ENCODE measurements at places on chromosomes 3 and 15.
A peak's percentile ranks its signal among the peaks of the same experiment; 100 is the strongest.

GRCh38 chr15:32706704-32707103 lies 11.1 kb upstream of the GREM1 start:
- DNase-seq, result no peak

DNA sequence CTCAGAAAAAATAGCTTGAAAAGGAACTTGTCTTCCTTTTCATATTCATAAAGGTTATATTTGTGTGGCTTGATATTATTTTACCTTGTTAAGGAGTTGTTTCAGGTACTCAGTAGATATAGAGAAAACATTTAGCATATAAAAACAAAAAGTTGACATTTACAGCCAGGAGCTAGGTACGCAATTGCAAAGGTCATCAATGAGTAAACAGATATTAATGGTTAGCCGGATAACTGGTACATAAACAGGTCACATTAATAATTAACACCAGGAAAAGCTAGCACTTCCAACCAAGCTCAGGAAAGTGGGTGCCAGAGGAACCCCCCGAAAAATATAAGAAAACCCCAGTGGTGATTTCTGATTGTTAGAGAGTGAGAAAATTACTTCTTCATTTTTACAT lies 146.6 kb upstream of the NR2F2 start:
- no peak for DNase-seq

- no peak for DNase-seq
Observed at GRCh38 chr3:40973141-40973540, 226.2 kb upstream of the CTNNB1 start.

- DNase-seq, result no peak
Observed at GRCh38 chr3:4820296-4821121, 158.7 kb upstream of the BHLHE40 start.

GRCh38 chr3:137525471-137525870 lies 238.6 kb upstream of the SOX14 start:
- DNase-seq, result no peak

GRCh38 chr15:89333959-89334509 lies 590 bp downstream of the POLG start:
- no peak for DNase-seq

DNA sequence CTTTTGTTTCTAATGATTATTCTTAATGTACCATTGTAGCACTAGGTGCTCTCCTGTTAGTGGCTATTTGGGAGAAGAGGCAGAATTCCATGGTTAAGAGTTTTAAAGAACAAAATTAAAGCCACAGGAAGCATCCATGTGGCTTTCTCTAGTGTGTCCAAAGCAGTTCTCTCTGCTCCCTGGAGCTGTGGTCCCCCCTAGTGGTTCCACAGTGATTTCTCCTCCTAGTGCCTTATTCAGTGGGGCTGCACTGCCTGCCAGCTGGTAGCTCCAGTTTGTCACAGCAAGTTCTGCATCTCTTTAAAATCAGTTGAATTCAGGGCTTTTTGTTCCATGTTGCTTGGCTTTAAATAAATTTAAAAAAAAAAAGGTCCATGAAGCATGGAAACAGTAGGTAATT lies 39.6 kb upstream of the FAM98B start:
- no peak for DNase-seq

DNA sequence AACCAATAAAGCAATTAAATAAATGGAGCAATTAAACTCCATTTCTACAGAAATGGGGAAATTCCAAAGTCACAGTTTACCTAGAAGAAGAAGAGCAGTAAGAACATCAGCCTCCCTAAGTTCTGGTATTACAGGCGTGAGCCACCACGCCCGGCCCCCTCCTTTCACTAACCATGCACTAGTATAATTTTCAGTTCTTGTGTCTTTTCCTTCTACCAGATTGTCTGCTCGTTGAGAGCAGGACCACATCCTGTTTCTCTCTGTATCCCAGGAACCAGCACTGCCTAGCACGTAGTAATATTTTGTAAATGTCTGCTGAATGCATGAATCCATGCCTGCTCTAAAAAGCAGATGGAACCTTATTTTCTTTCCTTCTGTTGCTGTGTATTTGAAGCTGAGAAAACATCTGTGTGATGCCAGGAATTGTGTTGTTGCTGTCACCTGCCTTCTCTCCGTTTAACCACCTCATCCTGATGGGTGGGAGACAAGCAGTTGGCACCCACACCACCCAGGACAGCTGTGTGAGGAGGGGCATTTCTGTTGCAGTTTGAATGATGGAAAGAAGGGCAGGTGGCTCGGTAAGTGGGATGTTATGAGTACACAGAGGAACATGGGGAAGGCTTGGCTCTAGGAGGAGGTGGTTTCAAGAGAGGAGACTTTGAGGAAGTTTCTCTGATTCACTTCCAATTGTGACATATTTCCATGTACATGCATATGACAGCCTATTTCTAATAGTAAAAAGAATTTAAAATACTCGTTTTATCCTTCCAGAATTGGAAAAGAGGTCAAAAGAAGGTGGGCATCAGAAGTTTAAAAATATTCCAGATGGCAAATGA lies 30.1 kb downstream of the PXYLP1 start:
- DNase-seq, result no peak

DNA sequence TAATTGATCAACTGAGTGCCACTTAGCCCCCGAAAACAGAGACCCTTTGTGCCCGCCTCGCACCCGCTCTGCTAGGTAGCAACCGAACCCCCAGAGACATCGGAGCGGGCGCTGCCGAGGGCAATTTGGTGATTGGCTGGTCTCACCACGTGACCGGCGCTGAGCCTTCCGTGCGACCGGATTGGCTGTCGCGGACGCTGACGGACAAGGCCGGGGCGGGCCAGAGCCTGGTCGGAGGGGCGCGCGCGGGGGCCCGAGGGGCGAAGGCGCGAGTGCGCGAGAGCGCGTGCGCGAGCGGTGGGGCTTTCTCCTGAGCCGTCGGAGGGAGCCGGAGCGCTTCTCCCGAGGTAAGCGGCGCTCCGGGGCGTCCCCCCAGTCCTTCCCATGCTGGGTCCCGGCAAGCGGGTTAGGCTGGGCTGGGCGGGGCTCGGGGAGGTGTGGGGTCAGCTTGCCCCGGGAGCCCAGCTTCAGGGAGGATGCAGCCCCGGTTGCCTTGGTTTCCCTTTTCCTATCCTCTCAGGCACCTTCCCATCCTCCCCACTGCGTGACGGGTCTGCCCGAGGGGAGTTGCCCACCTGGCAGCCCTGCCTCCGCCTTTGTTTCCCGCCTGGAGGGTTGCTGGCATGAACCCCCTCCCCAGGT lies at the start of gene TMEM108:
TSS of gene TMEM108 (plus strand) at position 303 of the 642 bp plus-strand sequence.
- DNase-seq, result peak; percentile 93

GRCh38 chr15:40598672-40599071 lies 4.6 kb downstream of the KNL1 start:
- no peak for DNase-seq

GRCh38 chr3:172608575-172608974 lies 85.3 kb upstream of the TNFSF10 start:
- DNase-seq, result no peak

DNA sequence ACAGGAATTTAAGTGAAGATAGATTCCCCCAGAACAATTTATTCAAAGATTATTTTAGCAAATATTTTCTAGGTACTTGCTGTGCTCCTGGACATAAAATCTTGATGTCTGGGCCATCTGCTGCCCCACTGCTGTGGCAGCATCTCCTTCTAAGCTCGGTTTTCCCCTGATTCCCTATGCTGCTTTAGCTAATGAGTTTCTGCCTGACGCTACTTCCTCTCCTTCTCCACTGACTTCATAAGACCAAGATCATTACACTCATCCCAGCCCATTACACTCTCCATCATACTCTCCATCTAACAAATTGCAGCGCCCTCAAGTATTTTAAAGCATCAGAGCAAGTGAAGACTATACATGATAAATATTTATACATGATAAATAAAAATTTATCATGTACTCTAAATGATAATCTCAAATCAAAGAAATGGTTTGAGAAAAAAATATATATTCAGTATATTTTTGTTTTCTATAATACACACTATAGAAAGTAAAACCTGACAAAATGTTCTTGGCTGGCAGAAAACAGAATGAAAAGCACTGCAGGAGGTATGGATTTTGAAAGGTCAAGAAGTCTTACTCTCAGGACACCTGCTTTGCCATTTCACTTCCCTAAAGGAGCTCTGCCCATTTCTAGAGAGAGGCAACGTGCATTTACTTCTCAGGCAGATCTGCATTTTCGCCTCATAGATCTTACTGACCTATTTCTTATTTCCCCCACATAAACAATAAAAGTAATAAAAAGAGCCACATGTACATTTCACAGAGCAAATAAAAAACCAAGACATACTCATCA lies 232.0 kb downstream of the KCNMB2 start:
- DNase-seq, result no peak

DNA sequence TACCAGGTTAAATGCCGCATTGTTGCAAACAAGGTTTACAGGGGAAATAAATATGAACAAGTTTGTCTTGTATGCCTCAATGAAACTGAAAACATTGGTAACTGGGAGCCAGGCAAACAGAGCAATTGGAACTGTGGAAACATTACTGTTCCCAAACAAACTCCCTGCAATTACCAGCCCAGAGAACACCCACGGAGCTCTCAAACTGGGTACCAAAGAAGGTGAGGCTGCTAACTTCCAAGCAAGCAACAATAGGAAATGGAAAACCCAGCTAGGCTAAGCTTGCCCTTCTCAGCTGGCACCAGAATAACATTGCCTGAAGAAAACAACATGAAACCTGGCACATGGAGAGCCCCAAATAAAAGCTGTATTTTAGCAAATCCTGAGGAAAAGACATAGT lies 218.9 kb upstream of the THRB start:
- DNase-seq, result no peak

GRCh38 chr3:43559961-43560360 lies 61.9 kb downstream of the ANO10 start:
- DNase-seq, result no peak

GRCh38 chr3:195906865-195907683 lies 1.3 kb downstream of the TNK2 start:
- peak; percentile 84 for DNase-seq

DNA sequence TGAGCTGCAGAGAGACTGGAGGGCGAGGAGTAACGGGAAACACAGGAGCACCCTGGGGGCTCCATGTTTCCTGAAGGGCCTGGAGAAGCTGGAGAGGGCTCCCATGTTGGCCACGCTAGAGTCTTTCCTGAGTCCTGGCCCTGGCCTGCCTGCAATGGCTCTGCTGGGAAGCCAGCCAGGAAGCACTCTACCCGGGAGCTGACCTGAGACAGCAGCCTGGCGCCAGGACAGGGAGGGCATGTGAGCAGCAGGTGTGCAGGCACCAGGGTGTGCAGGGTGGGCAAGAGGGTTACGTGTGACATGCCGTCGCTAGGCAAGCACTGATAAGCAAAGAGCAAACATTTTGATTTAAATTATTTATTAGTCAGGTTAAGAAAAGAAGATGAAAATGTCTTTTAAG lies 301.4 kb downstream of the OCA2 start:
- no peak for DNase-seq

- DNase-seq, result no peak
Observed at GRCh38 chr15:83504365-83504764, 57.2 kb downstream of the SH3GL3 start.

GRCh38 chr15:72200395-72201237 lies 3.0 kb upstream of the GRAMD2A start:
- no peak for DNase-seq

- no peak for DNase-seq
Observed at GRCh38 chr15:56783156-56783856, 50.0 kb upstream of the ZNF280D start.

DNA sequence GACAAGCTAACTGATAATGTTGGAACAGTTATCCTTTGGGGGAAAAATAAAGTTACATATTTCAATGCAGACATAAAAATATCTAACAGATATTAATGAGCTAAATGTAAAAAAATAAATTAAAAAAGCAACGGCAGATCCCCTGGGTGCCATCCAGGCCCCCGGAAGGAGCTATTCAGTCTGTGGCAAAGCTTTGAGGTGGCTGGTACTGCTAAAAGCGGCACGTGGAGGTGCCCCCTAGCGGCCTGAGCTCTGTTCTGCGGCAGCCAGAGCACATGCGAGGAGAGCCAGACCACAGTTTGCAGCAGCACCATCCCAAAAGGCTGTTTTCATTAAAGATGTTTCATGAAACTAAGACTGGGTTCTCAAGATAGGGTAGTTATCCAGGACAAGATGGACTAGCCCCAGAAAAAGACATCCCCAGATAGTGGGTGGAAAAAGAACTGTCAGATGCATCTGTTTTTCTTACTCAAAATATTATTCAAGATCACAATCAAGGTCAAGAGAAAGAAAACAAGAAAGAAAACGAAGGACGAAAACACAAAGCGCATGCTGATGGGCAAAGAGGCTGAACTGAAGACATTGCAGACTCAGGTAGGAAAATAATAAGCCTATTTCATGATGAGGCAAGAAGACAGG lies 18.7 kb downstream of the AP3S2 start:
- peak; percentile 90 for DNase-seq

DNA sequence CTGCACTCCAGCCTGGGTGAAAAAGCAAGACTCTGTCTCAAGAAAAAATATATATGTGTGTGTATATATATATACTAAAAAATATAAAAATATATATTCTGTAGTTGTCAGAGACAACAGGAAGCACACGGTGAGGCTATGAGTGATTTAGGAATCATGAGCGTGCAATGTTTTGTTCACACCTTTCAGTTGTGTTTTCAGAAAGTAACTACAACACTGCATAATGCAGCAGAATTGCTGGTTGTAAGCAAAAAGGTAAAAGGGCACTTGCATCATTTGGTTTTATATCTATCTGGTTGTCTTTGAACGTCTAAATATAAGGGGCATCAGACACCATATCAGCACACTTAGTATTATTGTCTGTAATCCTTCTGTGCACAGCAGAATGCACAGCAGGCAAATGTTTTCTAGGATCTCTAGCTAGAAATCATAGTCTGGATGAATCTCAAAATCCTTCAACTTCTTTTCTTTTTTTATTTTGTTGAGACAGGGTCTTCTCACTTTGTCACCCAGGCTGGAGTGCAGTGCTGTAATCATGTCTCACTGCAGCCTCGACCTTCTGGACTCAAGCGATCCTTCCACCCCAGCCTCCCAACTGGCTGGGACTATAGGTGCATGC lies 44.8 kb downstream of the CCR3 start:
- no peak for DNase-seq

DNA sequence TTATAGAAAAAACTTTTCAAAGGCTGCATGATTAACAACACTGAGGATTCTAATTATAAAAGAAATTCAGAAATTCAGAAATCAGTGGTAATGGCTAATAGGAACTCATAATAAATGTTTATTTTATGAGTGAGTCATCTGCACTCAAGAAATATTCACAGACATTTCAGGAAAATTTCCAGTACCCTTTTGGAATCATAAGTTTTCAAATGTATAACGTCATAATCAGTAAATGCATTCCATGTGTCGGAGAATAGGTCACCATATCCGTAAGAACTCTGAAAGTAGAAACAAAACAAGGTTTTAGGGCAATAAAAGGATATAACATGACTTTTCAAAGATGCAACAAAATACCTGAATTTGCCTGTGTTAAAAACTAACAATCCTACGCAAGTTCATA lies 24.7 kb downstream of the EOGT start:
- DNase-seq, result no peak

Data from upper lobe of right lung (tissue), 1 donor.